NCI-H2171 treated with DMSO at 0.1 percent for 48 hours (cell line): ENCODE measurements at places on chromosomes 5 and 9.

GRCh38 chr5:116583862-116584222, 9.2 kb upstream of the SEMA6A start:
- DNase-seq: no peak

- no peak for DNase-seq
Measured at GRCh38 chr9:121682926-121683515, 31.6 kb downstream of the DAB2IP start.

DNA sequence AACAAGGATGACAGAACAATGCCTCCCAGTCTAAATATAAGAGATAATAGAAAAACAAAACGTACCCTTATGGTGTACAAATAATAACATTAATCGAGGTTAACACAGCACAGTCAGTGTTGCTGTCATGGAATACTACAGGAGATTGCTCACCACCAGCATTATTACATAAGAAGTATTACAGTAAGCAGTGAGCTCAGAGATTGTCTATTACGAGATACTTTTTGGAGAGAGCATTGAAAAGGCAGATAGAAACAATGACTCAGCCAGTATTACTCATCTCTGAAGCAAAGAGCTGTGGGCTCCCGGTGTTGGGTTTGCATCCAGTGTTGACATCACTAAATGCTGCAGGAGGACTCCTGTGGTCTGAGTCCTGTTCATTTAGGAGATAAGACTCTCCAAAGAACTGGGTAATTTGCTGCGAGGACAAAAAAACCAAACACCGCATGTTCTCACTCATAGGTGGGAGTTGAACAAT, 191.9 kb upstream of the SEMA6A start:
- no peak for DNase-seq

GRCh38 chr5:94263068-94263467, 355.3 kb downstream of the KIAA0825 start:
- no peak for DNase-seq

- DNase-seq: no peak
Measured at GRCh38 chr9:108441726-108442125, 414.1 kb downstream of the ACTL7B start.

- peak; percentile 31 for DNase-seq
Measured at GRCh38 chr5:126043688-126044087, 379.5 kb upstream of the GRAMD2B start.

GRCh38 chr5:171968531-171968930, 37.9 kb downstream of the FBXW11 start:
- no peak for DNase-seq

GRCh38 chr9:79880626-79881025, 308.9 kb downstream of the TLE4 start:
- no peak for DNase-seq

DNA sequence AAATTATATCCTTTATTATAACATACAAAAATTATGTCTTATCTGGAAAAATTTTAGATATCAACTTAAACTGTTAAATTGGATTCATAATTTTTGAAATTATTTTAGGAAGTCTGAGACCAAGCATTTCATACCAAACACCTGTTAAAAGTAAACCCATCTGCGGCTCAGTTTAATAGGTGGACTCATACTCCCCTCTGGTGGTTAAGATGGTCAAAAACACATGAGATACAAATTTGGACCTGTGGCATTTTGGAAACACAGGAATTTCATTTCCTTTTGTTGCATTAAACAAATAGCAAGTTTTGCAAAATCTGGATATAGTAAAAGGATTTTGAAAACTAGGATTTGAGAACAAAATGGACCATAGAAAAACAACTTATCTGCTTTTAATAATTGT, 53.7 kb downstream of the RGMB start:
- peak; percentile 16 for DNase-seq

- no peak for DNase-seq
Measured at GRCh38 chr5:178385496-178385890, 152.9 kb upstream of the PHYKPL start.

DNA sequence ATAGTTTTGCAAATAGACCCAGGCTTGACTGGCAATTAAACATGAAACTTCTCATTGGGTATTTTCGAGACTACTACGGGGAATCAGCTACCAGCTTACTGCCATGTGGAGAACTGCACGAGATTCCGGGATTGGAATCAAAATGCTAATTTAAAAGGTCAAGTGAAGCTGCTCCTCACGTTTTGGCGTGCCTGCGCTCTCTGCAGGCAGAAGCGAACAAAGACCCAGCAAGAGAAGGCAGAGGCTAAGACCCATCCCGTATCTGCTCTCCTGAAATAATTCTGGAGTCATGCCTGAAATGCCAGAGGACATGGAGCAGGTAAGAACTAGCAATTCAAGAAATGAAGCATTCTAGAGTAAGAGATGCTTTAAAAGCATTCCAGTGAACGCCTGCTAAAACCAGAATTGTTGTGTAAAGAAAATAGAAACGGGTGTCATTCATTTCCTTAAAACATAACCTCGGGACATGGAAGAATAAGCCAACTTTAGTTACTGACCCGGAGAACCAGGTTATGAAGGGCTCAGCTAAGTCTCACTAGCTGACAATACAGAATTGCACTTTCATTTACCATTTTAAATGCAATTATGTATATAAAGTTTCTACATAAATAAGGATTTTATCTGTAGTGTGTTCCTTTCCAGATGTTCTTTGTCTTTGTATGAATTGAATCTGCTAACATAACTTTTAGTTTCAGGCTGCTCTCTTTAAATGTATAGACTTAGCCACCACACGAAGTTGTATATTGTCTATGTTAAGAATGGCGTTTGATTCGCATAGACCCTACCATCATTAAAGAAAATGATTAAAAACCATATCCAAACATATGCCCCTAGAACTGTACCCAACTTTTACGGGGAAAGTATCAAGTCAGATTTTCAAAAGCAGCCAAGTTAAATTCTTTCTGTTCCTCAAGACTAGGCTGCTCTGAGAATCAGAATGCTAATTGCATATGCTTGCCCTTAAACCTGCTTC, 2.0 kb upstream of the MAT2B start:
- DNase-seq: no peak

DNA sequence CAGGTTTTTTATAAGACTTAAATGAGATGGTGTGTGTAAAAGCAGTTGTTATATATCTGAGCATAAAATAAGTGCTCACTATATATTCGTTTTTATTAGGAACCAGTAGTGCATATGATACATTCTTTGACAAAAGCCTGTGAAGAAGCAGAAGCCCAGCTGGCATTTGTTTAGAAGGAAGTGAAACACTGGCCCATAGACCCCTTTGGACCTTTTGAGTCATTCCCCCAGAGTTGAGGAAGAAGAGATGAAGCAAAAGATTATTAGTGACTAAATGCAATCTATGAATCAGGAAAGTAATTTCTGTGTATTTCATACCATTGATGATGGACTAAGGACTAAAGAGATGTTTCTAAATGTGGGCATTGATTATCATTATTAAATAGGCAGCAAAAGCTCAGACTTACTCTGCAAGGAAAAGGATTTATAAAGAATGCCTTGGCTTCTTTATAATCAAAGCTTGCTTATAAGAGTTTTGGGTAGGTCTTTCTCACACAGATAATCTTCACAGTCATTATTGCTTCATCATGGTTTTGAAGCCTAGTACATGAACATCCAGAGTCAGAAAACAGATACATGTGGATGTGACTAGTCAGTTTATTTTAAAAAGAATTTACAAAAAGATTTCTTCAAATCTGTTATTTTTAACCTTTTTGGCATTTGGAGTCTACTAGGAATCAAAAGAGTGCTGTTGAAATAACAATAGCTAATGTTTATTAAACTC, 16.9 kb upstream of the FER start:
- DNase-seq: no peak

GRCh38 chr5:165723931-165724330, 2218.5 kb downstream of the MAT2B start:
- DNase-seq: no peak

DNA sequence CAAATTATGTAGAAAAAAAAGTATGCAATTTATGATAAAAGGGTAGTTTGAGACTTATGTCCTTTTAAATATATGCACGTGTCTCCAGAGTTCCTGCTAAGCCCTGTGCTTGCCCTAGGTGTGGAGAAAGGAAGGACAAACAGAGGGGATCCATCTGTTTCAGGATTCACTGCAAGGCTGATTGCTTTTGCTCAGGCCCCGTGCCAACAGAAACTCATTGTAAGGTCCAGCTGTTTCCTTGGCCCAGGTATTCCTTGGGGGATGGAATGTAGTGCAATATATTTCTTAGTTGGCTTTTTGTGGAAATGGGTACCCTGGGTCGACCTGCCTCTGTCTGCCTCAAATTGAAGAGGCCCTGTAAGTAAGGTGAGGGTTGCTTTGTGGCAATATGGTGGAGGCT, 268.6 kb upstream of the CLINT1 start:
- peak; percentile 75 for DNase-seq

DNA sequence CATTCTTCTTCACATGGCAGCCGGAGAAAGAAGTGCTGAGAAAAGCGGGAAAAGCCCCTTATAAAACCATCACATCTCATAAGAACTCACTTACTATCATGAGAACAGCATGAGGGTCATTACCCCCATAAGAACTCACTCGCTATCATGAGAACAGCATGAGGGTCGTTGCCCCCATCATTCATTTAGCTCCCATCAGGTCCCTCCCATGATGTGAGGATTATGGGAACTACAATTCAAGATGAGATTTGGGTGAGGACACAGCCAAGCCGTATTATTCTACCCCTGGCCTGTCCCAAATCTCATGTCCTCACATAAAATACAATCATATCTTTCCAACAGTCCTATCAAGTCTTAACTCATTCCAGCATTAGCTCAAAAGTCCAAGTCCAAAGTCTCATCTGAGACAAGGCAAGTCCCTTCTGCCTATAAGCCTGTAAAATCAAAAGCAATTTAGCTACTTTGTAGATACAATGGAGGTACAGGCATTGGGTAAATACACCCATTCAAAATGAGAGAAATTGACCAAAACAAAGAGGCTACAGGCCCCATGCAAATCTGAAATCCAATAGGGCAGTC, 79.1 kb downstream of the MROH2B start:
- DNase-seq: no peak

DNA sequence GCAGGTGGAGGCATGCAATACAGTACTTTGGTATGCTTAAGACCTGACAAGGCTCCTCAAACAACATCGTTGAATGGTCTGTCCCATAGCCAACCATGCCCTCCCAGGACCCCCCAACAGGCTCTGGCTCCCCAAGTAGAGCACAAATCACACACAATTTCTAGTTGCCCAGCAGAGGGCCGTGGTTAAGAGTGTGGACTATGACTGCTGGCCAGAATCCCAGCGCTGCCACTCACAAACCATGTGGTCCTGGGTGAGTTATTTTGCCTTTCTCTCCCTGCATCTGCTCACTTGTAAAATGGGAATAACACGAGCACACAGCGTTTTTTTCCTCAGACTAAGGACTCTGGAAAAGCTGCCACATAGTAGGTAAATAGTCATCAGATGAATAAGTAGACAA, 6.5 kb downstream of the CKMT2 start:
- DNase-seq: no peak

DNA sequence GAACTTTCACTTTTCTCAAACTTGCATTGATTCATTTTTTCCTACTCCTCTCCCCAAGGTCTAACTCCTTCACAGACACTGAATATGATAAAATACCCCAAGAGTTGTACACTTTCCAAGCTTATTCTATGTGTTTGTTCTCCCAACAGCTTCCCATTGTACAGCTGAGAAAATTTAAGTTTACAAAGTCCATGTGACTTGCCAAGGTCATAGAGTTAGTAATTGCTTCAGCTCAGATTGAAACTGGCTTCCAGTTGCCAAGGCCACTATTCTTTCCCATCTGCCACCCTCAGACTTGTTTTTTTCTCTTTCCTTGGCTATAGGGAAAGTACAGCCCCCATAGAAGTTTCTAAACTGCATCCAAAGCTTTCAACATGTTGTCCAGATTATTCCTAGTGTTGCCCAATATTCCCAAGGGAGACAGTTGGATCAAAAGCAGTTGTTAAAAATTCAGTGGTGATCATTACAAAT, 34.8 kb downstream of the TNFSF8 start:
- DNase-seq: no peak

- no peak for DNase-seq
Measured at GRCh38 chr5:42436051-42436450, 12.8 kb downstream of the GHR start.
